ENCODE measurements at places on chromosomes 2 and 18.

DNA sequence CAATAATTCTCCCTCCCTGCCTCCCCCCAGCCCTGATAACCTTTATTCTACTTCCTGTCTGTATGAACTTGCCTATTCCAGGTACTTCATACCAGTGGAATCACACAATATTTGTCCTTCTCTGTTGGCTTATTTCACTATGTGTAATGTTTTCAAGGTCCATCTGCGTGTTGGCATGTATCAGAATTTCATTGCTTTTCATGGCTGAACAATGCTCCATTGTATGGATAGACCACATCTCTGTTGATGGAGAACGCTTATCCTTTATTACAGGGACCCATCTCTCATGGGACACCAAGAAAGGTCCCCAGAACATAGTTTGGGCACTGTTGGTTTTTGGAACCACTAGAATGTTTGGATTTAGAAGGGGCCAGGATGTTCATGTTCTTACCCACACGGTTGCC is 40.2 kb downstream of the ATOH8 start:
- DNase-seq: no peak

DNA sequence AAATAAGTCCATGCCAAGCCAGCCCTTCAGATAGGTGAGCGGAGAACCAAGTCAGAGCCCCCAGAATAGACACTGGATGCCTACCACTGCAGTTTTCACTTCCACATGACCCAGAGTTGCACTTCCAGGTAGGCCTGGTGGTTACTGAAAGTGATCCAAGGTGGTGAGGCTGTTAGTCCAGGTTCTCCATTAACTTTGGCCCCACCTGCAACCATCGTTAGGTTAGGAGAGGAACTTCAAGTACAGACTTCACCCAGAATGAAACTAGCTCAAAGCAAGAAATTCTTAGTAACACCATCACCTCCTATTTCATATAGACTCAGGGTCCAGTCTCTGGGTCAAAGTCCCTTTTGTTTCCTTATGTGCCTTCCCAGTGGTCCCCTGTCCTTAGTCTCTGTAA is 293.1 kb upstream of the ID2 start:
- DNase-seq: no peak

DNA sequence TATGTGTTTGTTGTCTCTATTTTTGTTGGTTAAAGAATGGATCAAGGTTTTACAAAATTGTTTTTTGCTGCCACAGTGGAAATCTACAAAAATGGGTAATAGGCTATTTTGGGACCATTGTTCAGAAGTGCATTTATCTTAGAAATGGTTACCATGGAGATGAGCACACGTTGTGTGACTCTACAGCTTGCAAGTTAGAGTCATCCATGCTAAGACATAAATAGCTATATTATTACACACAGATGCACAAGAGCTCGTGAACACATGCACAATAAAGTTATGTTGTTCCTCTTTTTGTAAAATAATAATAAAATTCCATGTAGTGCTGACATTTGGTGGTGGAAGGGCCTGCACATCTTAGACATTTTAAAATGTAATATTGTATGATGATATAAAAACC is 15.5 kb upstream of the DUSP19 start:
- DNase-seq: no peak

GRCh38 chr2:14677039-14677438 is 44.5 kb downstream of the LRATD1 start:
- DNase-seq: no peak

GRCh38 chr2:44886414-44886813 is 55.1 kb upstream of the SIX3 start:
- no peak for DNase-seq

DNA sequence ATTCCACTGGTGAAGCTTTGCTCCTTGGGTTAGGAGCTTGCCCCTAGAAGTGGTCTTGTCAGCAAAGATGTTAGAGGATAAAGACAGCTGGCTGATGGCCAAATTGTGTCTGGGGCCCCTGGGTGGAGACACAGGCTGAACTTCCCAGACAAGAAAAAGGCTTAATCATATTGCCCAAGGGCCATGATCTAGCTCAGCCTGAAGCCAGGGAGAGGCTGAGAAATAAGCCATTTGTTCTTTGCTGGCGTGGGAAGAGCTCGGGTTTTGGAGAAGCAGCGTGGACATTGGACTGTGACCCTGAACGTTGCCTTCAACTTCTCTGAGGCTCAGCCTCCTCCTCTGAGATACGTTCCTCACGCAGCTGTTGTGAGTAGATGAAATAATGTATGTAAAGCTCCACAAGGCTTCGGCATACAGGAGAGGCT is 153.0 kb downstream of the ZFP36L2 start:
- DNase-seq: no peak

- DNase-seq: no peak
Measured at GRCh38 chr2:161173541-161174194, 13.4 kb downstream of the TANK start.

- no peak for DNase-seq
Measured at GRCh38 chr18:60358516-60358915, 14.1 kb downstream of the MC4R start.

GRCh38 chr2:175805442-175806124 is 196.5 kb downstream of the LNPK start:
- DNase-seq: no peak

All from activated gamma-delta T cell (primary cell).